ENCODE measurements at places on chromosomes 1 and 21.

- DNase-seq, result no peak
Measured at GRCh38 chr1:29985606-29985945, 737.8 kb downstream of the MATN1 start.

GRCh38 chr1:192831706-192832355 lies 23.0 kb downstream of the RGS2 start:
- DNase-seq, result peak; percentile 36

GRCh38 chr1:9696793-9697192 lies 45.3 kb downstream of the PIK3CD start:
- no peak for DNase-seq

DNA sequence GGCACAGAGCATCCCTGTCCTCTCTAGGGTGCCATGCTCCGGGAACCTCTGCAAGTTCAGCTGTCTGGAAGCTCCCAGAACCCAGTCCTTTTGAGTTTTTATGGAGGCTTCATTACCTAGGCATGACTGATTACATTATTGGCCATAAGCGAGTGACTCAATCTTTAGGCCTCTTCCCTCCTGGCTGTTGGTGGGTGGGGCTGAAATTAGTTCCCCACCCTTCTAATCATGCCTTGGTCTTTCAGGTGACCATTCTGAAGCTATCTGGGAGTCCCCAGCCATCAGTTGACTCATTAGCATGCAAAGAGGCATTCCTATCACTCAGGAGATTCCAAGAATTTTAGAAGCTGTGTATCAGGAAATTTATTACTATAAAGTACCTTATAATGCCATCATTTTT lies 46.6 kb downstream of the WLS start:
- DNase-seq, result no peak

DNA sequence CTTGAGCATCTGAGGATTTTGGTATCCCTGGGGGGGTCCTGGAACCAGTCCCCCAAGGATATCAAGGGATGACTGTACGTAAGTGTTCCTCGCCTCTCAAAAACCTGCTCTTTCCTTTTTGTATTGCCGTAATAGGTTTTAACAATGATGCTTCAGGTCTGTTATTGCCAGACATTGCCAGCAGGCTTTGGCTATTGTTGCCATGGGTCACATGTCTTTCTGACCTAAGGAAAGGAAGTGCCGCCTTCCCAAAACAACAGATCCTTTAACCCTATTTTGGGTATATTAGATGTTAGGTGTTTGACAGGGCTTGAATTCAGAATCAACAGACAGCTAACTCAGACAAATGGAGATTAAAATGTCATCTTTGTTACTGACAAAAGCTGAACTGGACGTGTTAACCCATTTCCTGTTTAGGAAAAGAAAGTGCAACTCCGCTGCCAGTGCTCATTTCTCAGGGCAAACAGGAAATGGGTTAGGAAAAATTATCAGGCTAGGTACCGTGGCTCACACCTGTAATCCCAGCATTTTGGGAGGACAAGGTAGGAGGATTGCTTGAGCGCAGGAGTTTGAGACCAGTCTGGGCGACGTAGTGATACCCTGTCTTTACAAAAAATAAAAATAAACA lies 12.4 kb upstream of the PRPF38B start:
- DNase-seq, result no peak

GRCh38 chr1:145688924-145689323 lies 18.2 kb downstream of the PDZK1 start:
- DNase-seq, result no peak

GRCh38 chr1:67897270-67897949 lies 64.1 kb upstream of the GNG12 start:
- DNase-seq, result peak; percentile 72

Data from AG10803 (cell line).